EH (cell line): ENCODE measurements at places on chromosomes 4 and X.

DNA sequence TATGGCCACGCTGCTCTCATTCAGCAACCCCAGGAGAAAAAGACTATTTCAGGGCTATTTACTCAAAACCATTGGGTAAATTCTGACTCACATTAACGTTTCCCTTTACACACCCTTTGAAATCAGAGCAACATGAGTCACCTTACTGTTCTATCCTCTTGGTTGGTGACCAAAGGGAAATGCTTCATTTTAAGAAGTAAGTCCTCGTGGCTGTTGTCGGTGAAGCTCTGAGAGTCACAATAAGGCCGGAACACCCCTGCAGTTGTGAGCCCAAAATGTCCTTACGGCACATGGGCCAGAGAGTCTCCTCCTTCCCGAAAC, 56.3 kb upstream of the SPRY1 start:
- peak; percentile 79 for DNase-seq

- DNase-seq = no peak
Observed at GRCh38 chrX:154539077-154539476, 7.6 kb downstream of the G6PD start.

GRCh38 chr4:6768539-6768905, 14.0 kb upstream of the KIAA0232 start:
- peak; percentile 50 for DNase-seq

GRCh38 chr4:166017804-166018203, 144.8 kb downstream of the TLL1 start:
- DNase-seq = peak; percentile 28

DNA sequence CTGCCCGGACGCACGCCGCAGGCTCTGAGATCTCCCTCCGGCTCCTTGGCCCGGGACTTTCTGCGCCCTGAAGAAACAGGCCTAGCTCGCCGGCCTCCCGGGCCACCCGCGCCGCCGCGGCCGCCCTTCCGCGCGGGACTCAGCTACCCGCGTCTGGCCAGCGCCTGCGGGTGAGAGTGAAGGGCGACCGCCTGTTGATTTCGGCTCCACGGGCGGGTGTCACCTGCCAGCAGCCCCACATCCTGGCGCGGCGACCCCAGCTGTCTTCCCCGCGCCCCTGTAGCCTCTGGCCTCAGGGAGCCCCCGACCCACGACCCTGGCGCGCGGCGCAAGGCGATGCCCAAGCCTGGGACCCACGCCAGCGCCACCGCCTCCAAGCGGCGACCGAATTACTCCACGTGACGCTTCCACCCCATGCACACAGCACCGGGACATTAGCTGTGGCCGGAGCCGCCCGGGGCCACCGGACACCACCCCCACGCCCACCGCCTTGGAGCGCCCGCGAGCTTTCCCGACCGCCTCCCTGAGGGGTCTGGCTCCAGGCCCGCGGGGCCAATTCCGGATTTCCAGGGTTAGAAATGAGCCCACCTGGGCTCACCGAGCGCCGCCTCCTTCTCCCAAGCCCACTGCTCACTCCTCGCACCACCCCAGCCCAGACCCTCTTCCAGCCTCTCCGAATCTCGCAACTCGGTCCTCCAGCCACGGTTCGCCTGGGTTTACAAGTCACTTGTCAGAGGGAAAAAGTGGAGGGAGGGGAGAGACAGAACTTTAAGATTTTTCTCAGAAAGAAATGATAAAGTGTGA, 10.2 kb downstream of the ARX start:
- no peak for DNase-seq

GRCh38 chrX:107565931-107566603, 62.2 kb upstream of the PRPS1 start:
- peak; percentile 66 for DNase-seq

DNA sequence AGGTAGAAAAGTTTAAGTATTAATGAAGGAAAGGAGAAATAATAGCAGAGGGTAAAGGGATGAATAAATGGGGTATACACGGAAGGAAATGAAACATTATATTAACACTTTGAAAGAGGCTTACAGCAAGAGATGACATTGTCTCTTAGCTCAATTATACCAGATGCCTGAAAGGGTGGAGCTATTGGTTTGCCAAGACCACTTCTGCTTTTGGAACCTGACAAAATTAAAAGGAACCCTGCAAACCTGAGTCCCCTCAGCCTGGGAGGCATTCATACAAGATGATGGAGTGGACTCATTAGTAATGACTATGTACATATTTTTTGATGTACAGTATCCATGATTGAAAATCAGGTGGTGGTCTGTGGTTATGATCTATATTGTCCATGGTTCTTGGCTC, 45.1 kb upstream of the HPF1 start:
- DNase-seq = no peak

DNA sequence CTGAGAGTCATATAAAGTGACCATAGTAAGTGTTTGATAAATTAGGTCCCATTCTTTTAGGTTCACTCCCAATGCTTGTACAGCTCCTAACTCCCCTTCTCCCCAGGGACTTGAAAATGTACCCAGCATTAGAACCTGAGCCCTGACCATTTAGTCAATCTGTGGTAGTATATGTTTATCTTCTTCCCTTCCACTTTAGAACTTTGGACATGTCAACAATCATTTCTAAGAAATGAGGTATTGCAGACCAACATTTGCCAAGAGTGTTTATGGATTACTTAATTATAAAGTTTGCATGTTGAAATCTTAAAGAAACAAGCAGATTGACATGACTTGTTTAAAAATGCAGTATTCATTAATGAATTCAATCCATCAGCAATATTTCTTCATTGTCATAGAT, 26.0 kb downstream of the AFM start:
- DNase-seq = no peak

DNA sequence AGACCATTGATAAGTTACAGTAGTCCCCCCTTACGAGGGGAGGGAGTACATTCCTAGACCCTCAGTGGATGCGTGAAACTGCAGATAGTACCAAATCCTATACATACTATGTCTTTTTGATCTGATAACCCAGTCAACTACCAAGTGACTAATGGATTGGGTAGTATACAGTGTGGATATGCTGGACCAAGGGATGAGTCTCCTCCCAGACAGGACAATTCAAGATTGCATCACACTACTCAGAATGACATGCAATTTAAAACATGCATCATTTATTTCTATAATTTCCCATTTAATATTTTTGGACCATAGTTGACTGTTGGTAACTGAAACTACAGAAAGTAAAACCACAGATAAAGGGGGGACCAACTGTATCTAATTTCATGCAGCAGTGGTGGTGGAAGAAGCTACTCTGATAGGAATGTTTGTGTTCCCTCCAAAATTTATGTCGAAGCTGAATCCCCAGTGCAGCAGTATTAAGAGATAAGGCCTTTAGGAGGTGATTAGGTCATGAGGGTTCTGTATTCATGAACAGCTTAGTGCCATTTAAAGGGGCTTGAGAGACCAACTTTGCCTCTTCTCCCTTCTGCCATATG, 11.9 kb downstream of the HADH start:
- peak; percentile 51 for DNase-seq

- DNase-seq = no peak
Observed at GRCh38 chr4:103498161-103499070, 221.4 kb downstream of the TACR3 start.

- DNase-seq = no peak
Observed at GRCh38 chr4:145863191-145863590, 75.4 kb downstream of the ZNF827 start.
